ENCODE measurements at places on chromosomes 12 and 14. TPM values are rescaled to one million over a fixed set of nuclear protein-coding genes. Genes with fewer than 3 reads are reported as not detected.

GRCh38 chr12:71664411-71665089, 449 bp downstream of the THAP2 start:
- no peak for DNase-seq

GRCh38 chr12:132049442-132049841, 94.7 kb downstream of the DDX51 start:
- DNase-seq = no peak

The LRRC43 gene
- 0.94 TPM for total RNA-seq

The IL22 gene
- not detected for total RNA-seq
